NT2/D1 (cell line): ENCODE measurements at places on chromosomes 3 and 15.
A peak's percentile ranks its signal among the peaks of the same experiment; 100 is the strongest.

GRCh38 chr3:19645093-19645492, 288.9 kb downstream of the EFHB start:
- DNase-seq: no peak

- DNase-seq: peak; percentile 27
Observed at GRCh38 chr3:75192146-75192616, 471.9 kb upstream of the FRG2C start.

- DNase-seq: no peak
Observed at GRCh38 chr15:58267051-58267450, 128.9 kb downstream of the AQP9 start.

DNA sequence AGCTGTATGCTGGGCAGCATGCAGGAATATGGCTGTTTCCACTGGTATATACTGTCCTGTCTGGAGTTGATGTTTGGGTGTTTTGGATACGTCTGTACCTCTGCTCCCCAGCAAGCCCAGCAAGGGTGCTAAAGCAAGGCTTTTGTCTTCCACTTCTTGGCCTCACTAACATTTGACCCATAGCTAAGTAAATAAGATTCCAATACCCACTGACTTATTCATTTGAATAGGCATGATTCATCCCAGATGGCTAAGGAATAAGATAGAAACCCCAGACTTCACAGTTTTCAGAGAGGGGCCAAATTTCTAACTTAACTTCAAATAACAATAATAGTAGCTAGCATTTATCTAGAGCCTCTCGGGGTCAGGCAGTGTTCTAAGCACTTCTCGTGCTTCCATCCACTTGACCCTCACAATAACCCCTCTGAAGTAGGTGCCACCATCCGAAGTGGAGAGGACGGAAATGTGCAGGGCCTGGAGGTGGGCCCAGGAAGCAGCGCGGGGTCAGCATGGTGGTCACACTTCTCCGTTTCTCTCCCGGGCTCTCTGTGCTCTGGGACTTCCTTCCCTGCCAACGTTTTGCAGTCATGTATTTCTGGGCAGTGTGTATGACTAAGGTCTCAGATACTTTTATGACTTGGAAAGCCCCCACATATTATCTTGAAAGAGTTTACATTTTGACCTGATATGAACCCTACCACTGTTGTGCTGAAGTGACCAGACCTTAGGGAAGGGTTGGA, 39.3 kb downstream of the LRRK1 start:
- DNase-seq: no peak

GRCh38 chr3:13483286-13483685, 3.2 kb downstream of the HDAC11 start:
- no peak for DNase-seq

- DNase-seq: no peak
Observed at GRCh38 chr15:93179700-93180102, 90.7 kb upstream of the RGMA start.

- DNase-seq: no peak
Observed at GRCh38 chr3:128378631-128379347, 87.9 kb downstream of the DNAJB8 start.

DNA sequence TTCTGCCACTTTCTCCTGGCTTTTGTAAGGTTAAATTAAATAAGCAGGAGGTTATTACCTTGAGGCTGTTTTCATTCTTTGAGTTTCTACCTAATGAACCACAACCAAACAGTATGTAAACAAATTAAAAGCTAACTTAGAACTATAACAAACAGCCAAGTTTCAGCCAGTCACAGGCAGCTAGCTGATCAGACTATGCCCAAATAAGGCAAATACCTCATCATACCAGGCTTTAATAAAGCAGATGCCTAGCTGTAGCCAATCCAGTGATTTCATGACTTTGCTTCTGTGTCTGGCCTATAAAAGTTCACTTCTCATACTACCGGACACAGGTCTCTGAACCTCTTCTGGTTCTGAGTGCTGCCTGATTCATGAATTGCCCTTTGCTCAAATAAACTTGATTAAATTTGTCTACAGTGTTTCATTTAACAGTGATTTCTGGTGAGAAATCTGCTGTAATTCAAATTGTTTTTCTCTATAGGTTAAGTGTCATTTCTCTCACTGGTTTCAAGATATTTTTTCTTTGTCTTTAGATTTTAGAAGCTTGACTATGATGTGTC, 24.2 kb downstream of the SH3GL3 start:
- DNase-seq: no peak

DNA sequence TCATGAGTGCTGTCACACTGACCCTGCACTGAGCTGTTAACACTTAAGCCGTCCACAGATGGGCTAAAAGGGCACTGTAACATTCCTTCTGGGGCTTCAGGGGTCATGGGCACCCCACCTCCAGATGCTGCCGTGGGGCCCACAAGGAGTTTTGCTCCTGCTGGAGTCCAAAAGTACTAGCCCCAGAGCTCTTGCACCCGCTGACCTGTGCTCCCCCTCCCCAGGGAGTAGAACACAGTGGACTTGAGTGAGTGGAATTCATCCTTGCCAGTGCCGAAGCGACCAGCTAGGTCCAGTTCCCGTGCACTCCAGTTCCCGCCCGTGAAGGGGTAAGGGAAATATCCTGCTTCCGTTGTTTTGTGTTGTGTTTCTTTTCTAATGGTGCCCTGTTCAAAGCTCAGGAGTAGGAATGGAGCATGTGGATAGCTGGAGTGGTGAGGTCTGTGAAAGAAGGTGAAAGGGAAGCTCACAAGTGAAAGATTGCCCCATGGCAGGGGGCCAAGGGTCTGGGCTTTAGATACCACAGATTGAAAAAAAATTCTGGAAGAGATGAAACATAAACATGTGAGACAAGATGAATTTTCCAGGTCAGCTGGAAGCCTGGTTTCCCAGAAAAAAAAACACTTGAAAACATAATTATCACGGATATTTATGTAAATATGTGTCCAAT, 36.6 kb downstream of the SLCO2A1 start:
- DNase-seq: no peak

GRCh38 chr3:2727101-2727500, 383.1 kb downstream of the IL5RA start:
- no peak for DNase-seq

DNA sequence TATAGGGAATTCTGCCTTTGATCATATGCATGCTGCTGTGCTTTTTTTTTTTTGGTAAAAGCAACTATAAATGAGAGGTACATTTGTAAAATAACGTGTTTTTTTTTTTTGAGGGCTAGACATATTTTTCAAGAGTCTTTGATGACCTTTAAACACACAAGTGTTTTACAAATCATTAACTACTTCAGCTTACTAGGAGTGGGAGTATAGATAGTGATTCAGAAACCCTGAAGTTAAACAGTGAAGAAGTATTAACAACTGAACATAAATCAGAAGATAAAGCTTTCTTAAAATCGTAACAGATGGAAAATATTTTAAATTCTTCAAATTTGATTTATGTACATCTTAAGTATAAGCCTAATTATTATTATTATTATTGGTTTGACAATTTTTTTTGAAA, 2.9 kb upstream of the GMNC start:
- DNase-seq: no peak

GRCh38 chr15:47675735-47676134, 41.6 kb upstream of the SEMA6D start:
- peak; percentile 20 for DNase-seq

DNA sequence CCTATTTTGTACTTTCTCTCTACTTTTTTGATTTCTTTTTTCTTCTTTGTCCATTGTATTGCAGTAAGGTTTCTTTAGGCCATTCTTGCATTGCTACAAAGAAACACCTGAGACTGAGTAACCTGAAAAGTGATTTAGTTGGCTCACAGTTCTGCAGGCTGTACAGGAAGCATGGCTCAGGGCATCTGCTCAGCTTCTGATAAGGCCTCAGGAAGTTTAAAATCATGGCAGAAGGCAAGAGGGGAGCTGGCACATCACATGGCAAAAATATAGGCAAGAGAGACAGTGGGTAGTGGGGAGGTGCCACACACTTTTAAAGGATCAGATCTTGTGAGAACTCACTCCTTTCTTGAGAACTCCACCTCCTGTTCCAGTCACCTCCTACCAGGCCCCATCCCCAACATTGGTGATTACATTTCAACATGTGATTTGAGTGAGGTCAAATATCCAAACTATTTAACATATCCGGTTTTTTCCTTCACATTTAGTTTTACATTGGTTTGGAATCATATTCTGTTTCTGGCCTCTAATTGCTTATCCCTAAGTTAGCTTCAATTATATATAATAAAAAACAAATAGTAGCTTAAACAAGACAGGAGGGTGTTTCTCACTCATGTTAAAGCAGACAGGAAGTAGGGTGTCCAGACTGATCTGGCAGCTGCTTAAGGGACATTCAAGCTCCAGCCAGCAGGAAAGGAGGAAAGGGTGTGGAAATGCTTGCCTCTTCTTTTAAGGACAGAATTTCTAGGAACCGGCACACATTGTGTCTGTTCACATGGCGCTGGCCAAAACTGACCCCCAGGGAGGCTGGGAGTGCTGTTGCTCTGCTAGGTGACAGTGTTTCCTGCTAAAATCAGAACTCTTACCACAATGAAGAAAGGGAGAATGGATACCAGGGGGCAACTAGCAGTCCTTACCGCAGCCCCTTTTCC, 28.8 kb upstream of the SKOR1 start:
- DNase-seq: no peak

- DNase-seq: no peak
Observed at GRCh38 chr3:138588445-138588844, 5.6 kb downstream of the CEP70 start.

GRCh38 chr3:133283958-133284807, 115.7 kb upstream of the BFSP2 start:
- DNase-seq: peak; percentile 66

DNA sequence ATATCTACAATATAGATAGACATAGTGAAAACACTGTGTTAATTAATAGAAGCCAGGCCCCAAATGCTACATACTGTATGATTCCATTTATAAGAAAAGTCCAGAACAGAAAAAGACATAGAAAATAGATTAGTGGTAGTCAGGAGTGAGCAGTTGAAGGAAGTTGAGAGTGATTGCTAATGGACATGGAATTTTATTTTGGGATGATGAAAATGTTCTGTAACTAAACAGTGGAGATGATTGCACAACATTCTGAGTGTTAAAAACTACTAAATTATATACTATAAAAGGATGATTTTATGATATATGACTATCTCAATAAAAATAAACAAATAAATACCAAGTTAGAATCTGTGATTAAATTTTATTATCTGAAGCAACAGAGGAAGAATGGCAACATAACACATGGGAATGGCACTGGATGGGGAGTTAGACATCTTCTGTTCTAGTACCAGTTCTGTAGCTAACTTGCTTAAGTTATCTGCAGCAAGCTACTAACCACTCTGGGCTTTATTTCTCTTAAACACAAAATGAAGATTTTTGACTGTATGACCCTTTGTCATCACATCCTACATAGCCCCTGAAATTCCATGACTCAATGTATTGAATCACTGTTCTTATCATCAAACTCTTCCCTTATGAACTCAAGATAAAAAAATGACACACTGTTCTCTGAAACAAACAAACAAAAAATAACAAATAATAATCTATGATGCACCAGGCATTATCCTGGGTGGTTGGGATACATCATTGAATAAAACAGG, 612.7 kb downstream of the TBL1XR1 start:
- DNase-seq: no peak

DNA sequence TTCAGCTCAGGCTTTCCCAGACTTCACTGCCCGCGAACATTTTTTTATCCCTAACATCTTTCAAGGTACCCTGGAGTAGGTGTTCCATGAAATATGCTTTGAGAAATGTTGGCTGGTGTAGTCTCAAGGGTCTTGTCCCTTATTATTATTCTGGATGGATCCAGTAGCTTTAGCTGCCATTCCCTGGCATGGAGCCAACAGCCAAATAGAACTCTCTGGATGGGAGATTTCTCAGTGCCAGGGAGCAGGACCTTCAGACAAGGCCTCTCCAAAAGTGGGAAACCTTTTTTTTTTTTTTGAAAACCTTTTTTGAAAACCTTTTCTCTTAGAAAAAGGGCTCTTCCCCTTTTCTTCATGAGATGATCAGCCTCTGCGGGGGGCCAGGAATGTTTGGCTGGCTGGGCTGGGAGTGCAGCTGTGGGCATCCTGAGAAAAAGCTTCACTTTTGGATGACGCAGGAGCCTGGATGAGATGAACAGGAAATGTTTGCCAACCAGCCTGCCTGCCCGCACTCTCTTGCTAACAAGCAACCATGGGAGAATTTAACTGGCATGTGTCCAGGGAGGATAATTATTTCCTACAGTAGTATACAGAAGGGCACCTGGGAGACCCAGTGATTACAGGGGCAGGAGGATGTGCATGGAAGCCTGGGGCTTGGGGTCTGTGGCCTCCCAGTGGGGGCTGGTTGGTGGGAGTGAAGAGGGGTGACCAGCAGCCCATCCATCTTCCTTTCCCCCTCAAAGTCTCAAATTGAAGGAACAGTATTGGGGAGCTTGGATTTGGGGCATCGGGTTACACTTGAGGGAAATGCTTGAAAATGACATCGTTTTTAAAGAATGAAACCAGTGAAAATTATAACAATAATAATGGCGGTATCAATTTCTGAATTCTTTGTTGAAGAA, 109.1 kb upstream of the LRIG1 start:
- DNase-seq: peak; percentile 64

DNA sequence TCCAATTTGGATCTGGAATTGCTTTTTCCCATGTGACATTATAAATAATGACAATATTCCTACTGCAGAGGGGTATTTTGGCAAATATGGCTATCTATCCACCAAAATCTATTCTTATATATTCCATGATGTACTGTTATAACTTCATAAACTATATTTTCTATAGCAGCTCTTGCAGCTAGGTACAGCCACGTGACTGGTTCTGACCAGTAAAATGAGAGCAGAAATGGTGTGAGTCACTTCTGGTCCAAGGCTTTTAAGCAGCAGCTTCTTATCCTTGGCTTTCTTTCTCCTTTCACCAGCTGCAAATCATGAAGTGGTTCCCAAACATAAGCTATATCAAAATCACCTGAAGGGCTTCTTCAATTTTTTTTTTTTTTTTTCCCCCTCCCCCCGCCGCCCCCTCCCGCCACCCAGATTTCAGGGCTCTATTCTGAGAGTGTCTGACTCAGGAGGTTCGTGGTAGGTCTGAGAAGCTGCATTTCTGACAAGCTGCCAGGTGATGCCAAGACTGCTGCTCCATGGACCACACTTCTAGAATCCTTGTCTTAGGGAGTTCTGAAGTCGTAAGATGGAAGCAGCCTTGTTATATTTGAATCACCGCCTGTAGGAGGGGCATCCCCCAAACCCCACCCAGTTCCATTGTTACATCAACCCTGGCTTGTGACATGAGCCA, 357.5 kb downstream of the CHST2 start:
- no peak for DNase-seq

GRCh38 chr15:79178594-79178993, 88.0 kb upstream of the RASGRF1 start:
- DNase-seq: no peak

DNA sequence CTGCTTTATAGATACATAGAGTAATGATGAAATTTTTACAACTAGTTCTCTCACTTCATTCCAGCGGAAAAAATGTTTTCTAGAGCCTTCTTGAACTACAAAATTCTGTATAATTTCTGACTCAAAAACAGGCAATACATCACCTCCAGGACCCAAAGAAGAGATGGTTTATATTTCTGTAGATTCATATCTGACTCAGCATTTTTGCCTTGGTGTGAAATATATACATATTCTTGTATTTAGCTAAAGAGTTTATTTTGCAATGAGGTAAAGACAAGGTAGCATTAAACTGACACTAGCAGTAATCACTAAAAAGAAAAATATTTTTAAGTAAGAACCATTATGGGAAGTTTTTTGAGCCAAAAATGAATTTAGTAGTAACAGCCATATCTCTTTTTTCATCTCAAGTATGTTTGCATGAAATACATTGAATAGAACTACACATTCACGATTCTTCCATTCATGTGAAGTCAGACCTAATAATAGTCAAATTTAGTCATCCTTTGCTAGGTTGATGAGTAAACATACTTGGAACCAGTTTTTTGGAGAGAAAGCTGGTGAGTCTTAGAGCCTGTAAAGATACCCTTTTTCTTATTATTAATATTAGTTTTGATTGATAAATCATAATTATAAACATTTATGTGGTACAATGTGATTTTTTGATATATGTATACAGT, 31.6 kb downstream of the COL8A1 start:
- no peak for DNase-seq
